Neuronal stem cell (in vitro differentiated cells): ENCODE measurements at places on chromosomes 3 and 15.

- no peak for DNase-seq
- no peak overlapping the region for H3K4me3 ChIP-seq
- no peaks in the 10 kb centered on the region for H3K4me1 ChIP-seq
Observed at GRCh38 chr3:49053543-49053942, 24.3 kb upstream of the IMPDH2 start.

- H3K4me1 ChIP-seq, result no peaks in the 10 kb centered on the region
- H3K4me3 ChIP-seq, result no peak overlapping the region
- H3K36me3 ChIP-seq, result no peaks in the 10 kb centered on the region
- no peak for DNase-seq
- H3K27me3 ChIP-seq, result no peaks in the 10 kb centered on the region
Observed at GRCh38 chr3:76723366-76723765, 316.5 kb upstream of the ROBO2 start.

- no peaks in the 10 kb centered on the region for H3K27me3 ChIP-seq
- no peaks in the 10 kb centered on the region for H3K36me3 ChIP-seq
- no peak overlapping the region for H3K27ac ChIP-seq
- no peak overlapping the region for H3K4me3 ChIP-seq
- no peak for DNase-seq
- no peaks in the 10 kb centered on the region for H3K4me1 ChIP-seq
Observed at GRCh38 chr3:31189971-31190370, 295.5 kb upstream of the GADL1 start.

DNA sequence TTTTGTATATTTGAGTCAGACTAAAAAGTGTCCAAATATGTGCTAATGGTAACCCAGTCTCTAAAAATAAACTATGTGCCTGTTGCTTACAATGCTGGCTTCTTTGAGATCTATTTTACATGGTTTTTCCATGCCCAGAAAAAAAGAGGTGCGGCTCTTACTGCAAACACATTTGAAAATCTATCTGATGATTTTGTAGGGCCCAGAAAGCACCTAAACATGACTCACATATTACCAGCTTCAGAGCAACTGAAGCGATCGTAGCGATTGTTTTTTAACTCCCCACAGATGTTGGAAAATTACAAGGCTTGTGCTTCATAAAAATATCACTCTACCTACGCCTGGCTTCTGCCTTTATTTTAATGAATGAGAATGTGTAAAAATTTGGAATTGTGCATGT lies 53.5 kb downstream of the SUCNR1 start:
- no peaks in the 10 kb centered on the region for H3K36me3 ChIP-seq
- H3K4me1 ChIP-seq, result no peaks in the 10 kb centered on the region
- DNase-seq, result no peak
- H3K27me3 ChIP-seq, result no peaks in the 10 kb centered on the region
- no peak overlapping the region for H3K4me3 ChIP-seq

GRCh38 chr15:87760547-87761314 lies 495.8 kb downstream of the NTRK3 start:
- H3K36me3 ChIP-seq, result no peaks in the 10 kb centered on the region
- no peak overlapping the region for H3K4me3 ChIP-seq
- DNase-seq, result no peak
- H3K27me3 ChIP-seq, result no peaks in the 10 kb centered on the region
- H3K4me1 ChIP-seq, result peaks cover 14% of the 10 kb centered on the region

DNA sequence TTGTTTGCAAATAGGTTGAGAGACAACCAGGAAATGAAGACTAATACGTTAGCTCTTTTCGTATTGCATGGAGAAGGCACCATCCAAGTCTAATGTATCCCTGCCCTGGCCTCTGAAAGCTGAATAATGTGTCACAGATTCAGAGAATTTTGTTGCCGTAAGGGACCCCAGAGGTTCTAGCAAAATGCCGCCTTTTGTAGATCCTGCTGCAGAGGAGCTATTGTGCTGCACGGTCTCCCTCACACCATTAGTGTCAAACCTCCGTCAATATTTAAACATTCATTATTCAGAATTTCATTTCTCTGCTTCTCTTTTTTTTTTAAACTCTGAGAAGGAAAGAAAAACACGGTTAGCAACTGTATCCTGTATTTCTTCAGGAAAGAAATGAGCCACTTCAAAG lies 238.7 kb downstream of the EPHB1 start:
- DNase-seq, result no peak
- H3K27me3 ChIP-seq, result no peaks in the 10 kb centered on the region
- no peaks in the 10 kb centered on the region for H3K36me3 ChIP-seq
- H3K4me1 ChIP-seq, result peaks cover 13% of the 10 kb centered on the region
- no peak overlapping the region for H3K4me3 ChIP-seq

GRCh38 chr3:64675687-64676247 lies 12.0 kb downstream of the ADAMTS9 start:
- no peaks in the 10 kb centered on the region for H3K27me3 ChIP-seq
- H3K4me3 ChIP-seq, result no peak overlapping the region
- H3K36me3 ChIP-seq, result peaks cover 18% of the 10 kb centered on the region

DNA sequence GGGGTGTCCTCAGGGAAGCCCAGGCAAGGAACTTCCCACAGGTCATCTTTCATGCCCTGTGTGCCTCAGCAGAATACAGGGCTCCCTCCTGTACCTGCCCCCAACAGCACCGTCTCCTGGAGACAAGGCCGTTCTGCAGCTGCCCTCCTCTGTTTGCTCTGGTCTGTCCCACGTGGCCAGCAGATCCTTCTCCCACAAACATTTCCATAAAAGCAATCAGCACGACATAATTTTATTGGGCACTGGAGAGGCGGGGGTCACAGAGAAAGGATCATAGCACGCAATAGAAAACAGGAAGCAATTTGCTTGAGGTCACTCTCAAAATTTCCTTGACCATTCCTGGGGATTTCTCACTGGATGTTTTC lies 29.4 kb downstream of the STARD5 start:
- no peaks in the 10 kb centered on the region for H3K36me3 ChIP-seq

DNA sequence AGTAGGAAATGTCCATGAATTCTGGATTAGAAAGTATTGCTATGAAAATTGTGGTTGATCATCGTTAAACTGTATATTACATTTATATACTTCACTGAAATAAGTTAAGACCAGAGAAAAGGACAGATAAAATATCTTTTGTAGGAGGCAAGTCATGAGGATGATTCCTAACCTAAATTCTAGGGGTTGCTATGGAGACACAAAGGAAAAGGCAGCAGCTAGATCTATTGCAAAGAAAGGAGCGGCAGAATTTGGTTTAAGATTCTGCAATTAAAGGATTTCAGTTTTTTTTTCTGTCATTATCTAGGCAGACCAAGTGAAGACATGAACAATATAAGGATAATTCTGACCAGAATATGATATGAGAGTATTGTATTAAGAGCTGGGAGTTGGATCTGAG lies 136.1 kb downstream of the CHL1 start:
- no peak overlapping the region for H3K4me3 ChIP-seq
- H3K27ac ChIP-seq, result no peak overlapping the region
- H3K27me3 ChIP-seq, result no peaks in the 10 kb centered on the region
- peaks cover 5% of the 10 kb centered on the region for H3K4me1 ChIP-seq

- no peaks in the 10 kb centered on the region for H3K4me1 ChIP-seq
- no peak overlapping the region for H3K27ac ChIP-seq
- no peak for DNase-seq
- H3K4me3 ChIP-seq, result no peak overlapping the region
Observed at GRCh38 chr3:115571413-115571812, 51.9 kb upstream of the GAP43 start.

DNA sequence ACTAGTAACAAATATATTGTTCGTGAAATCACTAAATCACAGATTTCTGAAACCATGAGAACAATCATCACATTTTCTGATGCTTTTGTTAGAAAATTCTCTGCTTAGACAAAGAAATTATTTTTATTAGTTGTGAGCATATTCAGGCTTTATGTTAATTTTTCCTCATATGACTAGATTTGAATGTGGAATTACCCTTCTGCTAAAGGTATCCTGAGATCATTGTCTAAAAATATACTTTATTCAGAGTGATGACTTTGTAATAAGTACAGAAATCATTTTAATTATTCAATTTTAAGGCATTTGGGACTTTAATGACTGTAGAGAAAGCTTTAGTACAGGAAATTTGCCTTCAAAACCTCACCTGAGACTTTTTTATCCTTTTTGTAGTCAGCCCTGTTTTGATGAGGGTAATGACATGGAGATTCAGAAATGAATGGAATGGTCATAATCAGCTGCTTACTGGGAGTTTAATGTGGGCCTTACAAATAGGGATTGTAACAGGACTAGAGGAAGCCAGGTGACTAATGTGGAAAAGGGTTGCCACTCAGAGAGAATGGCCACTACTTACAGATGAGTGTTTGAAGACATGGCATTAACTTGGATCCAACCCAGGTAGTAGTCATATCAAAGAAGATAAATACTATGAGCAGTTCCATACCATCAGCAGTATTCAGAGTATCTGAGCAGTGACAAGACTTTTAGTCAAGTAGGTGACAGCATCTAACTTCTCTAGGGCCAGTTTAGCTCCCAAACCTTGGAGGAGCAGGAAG lies 148.3 kb downstream of the MBNL1 start:
- no peak overlapping the region for H3K4me3 ChIP-seq
- H3K36me3 ChIP-seq, result peaks cover 4% of the 10 kb centered on the region
- no peak for DNase-seq

- no peak for DNase-seq
- peaks cover 54% of the 10 kb centered on the region for H3K27me3 ChIP-seq
- H3K36me3 ChIP-seq, result peaks cover 6% of the 10 kb centered on the region
Observed at GRCh38 chr15:74830868-74831267, 4.4 kb downstream of the CPLX3 start.

DNA sequence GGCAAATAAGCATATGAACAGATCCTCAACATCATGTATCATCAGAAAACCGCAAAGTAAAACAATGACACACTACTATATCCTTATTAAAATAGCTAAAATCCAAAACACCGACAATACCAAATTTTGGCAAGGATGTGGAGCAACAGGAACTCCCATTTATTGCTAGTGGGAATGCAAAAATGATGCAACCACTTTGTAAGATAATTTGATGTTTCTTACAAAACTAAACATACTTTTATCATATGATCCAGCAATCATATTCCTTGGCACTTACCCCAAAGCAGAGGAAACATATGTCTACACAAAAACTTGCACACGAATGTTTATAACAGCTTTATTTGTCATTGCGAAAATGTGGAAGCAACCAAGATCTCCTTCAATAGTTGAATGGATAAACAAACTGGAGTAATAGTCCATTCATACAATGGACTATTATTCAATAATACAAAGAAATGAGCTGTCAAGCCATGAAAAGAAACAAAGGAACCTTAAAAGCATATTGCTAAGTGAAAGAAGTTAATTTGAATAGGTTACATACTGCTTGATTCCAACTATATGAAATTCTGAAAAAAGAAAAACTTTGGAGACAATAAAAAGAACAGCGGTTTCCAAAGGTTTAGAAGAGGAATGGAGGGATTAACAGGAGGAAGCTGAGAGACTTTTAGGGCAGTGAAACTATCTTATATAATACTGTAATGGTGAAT lies 172.0 kb downstream of the VPS13C start:
- DNase-seq, result no peak
- no peak overlapping the region for H3K4me3 ChIP-seq
- H3K4me1 ChIP-seq, result no peaks in the 10 kb centered on the region

- H3K27ac ChIP-seq, result no peak overlapping the region
- no peaks in the 10 kb centered on the region for H3K4me1 ChIP-seq
- no peaks in the 10 kb centered on the region for H3K36me3 ChIP-seq
- DNase-seq, result no peak
- H3K4me3 ChIP-seq, result no peak overlapping the region
Observed at GRCh38 chr3:141507392-141508066, 20.7 kb downstream of the RASA2 start.

GRCh38 chr15:69502470-69503045 lies 49.9 kb downstream of the RPLP1 start:
- H3K27ac ChIP-seq, result no peak overlapping the region
- DNase-seq, result no peak
- no peak overlapping the region for H3K4me3 ChIP-seq
- H3K36me3 ChIP-seq, result no peaks in the 10 kb centered on the region
- H3K27me3 ChIP-seq, result peaks cover 5% of the 10 kb centered on the region

GRCh38 chr15:68503213-68503612 lies 71.2 kb upstream of the ITGA11 start:
- no peaks in the 10 kb centered on the region for H3K4me1 ChIP-seq
- no peaks in the 10 kb centered on the region for H3K27me3 ChIP-seq
- no peak overlapping the region for H3K27ac ChIP-seq
- H3K36me3 ChIP-seq, result no peaks in the 10 kb centered on the region
- H3K4me3 ChIP-seq, result no peak overlapping the region

- DNase-seq, result peak; percentile 2
- H3K4me1 ChIP-seq, result peaks cover 8% of the 10 kb centered on the region
- no peaks in the 10 kb centered on the region for H3K36me3 ChIP-seq
- H3K27me3 ChIP-seq, result no peaks in the 10 kb centered on the region
- H3K27ac ChIP-seq, result no peak overlapping the region
Observed at GRCh38 chr15:52486003-52486996, 42.4 kb downstream of the MYO5A start.

DNA sequence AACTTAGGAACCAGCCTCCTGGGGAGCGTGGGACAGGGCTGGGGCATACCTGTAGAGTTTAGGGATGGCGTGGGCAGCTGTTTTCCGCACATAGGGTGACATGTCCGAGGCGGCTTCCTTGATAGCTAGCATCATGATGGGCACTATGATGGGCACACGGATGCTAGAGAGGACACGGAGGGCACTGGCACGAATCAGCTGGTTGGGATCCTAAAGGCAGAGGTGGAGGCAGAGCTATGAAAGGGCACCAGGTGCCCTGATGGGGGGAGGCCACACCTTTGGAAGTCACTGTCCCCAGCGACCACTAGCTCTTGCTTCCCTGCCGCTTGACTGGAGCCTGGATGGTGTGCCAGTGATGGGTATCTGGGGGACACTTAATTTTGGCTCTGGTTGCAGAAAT lies 28.3 kb downstream of the AP3B2 start:
- no peak overlapping the region for H3K27ac ChIP-seq
- peaks cover 5% of the 10 kb centered on the region for H3K36me3 ChIP-seq
- DNase-seq, result no peak
- peaks cover 6% of the 10 kb centered on the region for H3K4me1 ChIP-seq

DNA sequence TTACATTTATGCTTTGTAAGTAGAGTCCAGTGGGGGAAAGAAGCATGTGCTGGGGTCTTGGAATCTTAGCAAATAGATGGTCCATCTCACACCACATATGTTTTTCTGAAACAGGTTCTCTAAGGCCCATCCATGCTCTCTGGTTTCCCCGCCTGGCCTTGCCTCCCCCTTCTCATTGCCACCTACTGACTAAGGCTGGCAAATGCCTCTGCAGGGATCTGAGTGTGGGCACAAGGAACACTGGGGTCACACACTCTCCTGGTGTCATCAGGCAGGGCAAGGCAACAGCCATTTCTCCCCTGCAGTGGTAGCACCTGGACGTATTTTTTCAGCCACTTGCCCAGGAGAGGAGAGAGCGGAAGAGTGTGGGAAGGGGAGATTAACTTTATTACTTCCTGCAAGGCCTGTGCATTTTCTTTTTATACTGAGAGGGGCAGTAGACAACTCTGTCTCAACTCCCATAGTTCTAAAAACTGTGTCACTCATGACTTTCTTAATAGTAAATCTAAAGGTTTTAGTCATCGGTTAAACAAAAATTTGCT lies 804.2 kb upstream of the NECTIN3 start:
- no peaks in the 10 kb centered on the region for H3K4me1 ChIP-seq
- H3K36me3 ChIP-seq, result no peaks in the 10 kb centered on the region
- no peak for DNase-seq
- H3K27me3 ChIP-seq, result no peaks in the 10 kb centered on the region
- no peak overlapping the region for H3K4me3 ChIP-seq
